ENCODE measurements at places on chromosomes 1 and 21.

DNA sequence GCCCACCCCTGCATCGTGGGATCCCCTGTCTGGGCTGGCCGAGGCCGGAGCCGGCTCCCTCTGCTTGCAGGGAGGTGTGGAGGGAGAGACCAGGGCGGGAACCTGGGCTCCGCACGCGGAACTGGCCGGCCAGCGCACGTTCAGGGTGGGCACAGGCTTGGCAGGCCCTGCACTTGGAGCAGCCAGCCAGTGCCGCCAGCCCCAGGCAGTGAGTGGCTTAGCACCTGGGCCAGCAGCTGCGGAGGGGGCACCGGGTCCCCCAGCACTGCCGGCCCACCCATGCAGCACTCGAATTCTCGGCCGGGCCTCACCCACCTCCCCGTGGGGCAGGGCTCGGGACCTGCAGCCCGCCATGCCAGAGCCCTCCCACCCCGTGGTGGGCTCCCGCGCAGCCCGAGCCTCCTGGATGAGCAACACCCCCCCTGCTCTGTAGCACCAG is 422.6 kb downstream of the AMY1C start:
- DNase-seq: no peak

- DNase-seq: peak; percentile 64
These were observed 367.6 kb upstream of the VAMP3 start for GRCh38 chr1:7403265-7404045.

DNA sequence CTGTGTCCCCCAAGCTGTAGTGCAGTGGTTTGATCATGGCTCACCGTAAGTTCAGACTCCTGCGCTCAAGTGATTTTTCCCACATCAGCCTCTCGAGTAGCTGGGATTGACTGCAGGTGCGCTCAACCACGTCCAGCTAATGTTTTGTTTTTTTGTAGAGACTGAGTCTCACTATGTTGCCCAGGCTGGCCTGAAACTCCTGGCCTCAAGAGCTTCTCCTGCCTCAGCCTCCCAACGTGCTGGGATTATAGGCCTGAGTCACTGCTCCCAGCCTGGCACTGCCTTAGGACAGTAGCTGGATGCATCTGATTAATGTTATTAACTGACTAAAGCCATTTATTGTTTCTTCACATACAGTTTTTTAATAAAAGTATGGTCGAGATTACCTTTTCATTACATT is 40.2 kb downstream of the RNF11 start:
- no peak for DNase-seq

- DNase-seq: peak; percentile 40
These were observed 131.5 kb downstream of the KCNJ6 start for GRCh38 chr21:37784591-37785318.

- no peak for DNase-seq
These were observed 27.5 kb downstream of the ARID1A start for GRCh38 chr1:26723013-26723991.

- DNase-seq: no peak
These were observed 26.4 kb downstream of the KCNA10 start for GRCh38 chr1:110492573-110492972.

GRCh38 chr1:59128239-59128736 is 168.6 kb upstream of the FGGY start:
- no peak for DNase-seq

GRCh38 chr1:94783342-94784189 is 36.6 kb upstream of the SLC44A3 start:
- no peak for DNase-seq

- DNase-seq: no peak
These were observed 29.8 kb downstream of the ZNF281 start for GRCh38 chr1:200379940-200380588.

DNA sequence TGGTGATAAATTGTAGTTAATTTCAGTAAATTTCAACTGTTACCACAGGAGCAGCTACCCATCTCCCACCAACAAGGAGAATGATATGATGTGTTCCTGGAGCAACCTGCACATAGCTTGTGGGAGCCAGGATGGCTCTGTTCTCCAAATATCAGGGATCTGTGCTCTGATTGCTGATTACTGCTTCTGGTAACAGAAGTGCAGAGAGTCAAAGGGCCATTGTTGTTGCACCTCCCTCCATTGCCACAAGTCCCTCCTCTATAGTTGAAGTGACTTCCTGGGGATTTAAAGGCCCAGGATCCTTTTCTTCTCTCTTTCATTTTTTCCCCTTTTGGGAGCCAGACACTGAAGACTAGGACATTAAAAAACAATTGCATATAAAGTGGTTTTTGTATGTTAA is 51.6 kb upstream of the HPDL start:
- DNase-seq: no peak

- DNase-seq: no peak
These were observed 5.0 kb upstream of the SNX27 start for GRCh38 chr1:151606857-151607256.

DNA sequence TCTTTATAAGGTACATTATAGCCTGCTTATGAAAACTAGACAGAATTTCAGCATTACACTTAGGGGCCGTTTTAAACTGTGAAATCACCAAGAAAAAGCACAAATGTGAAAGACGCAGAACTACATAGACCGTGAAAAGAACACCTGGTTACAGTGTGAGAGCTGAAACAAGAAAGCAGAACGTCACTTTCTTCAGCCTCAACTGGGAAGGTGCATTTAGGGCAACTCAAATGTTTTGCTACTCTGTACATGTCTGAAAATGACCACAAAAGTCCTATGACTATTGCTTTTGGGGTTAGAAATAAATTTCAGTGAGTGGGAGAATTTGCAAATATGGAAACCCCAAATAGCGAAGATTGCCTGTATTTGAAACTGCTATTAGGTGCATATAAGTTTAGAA is 268.7 kb downstream of the OLFM3 start:
- DNase-seq: no peak

GRCh38 chr1:119472080-119472818 is 34.8 kb upstream of the HSD3B1 start:
- no peak for DNase-seq

- DNase-seq: no peak
These were observed 82.9 kb downstream of the ITPKB start for GRCh38 chr1:226656201-226656600.

DNA sequence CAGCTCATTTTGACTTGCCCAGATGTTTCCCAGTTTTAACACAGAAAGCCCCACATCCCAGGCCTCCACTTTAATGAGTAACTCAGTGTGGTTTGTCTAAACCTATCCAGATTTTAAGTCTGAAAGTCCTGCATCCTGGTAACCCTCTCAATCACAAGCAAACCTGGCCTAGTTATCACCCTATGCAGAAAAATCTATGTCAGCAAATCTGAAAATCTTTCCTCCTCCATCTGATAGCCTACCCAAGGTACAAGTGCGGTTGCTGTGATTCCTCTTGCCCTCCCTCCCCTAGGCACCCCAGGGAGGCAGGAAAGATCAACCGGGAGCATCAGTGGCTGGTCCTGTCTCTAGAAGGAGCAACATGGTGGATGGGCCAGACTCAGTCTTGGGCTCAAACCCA is 163.7 kb downstream of the IGSF21 start:
- DNase-seq: no peak

DNA sequence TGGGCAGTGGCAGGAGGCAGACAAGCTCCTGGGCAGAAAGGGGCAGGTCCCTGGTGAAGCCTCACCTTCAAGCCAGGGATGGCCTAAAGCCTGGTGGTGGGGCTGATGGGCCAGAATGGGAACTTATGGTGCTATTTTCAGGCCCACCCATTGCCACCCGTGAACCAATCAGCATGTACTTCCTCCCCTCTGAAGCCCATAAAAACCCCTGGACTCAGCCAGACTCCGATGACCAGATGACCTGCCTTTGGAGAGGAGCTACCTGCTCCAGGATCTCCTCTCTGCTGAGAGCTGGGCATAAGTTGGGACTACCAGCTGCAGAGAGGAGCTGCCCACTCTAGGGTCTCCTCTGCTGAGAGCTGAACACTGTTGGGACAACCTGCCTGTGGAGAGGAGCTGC is 7.8 kb upstream of the BCL10 start:
- DNase-seq: no peak

DNA sequence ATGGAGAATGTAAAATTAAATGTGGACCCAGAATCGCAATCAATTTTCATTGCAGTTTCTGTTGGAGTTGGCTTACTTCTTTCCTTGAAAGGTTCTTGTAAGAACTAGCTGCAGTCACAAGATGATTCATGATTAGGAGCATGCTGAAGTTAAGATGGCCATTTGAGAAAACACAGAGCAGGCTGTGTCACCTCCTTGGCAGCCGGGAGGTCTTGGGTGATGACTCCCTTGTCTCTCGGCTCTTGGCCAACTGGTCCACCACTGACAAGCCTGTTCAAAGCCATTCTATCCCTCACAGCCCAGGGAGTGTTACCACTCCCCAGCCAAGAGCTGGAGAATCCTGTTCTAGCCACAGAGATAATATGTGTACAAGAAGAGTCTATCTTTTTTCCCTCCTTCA is 40.6 kb downstream of the OPTC start:
- DNase-seq: no peak

GRCh38 chr1:222786121-222786520 is 28.7 kb upstream of the DISP1 start:
- no peak for DNase-seq

- DNase-seq: peak; percentile 47
These were observed 296.0 kb downstream of the OMA1 start for GRCh38 chr1:58250587-58250948.

- DNase-seq: no peak
These were observed 21.9 kb upstream of the KIF14 start for GRCh38 chr1:200642481-200642880.

DNA sequence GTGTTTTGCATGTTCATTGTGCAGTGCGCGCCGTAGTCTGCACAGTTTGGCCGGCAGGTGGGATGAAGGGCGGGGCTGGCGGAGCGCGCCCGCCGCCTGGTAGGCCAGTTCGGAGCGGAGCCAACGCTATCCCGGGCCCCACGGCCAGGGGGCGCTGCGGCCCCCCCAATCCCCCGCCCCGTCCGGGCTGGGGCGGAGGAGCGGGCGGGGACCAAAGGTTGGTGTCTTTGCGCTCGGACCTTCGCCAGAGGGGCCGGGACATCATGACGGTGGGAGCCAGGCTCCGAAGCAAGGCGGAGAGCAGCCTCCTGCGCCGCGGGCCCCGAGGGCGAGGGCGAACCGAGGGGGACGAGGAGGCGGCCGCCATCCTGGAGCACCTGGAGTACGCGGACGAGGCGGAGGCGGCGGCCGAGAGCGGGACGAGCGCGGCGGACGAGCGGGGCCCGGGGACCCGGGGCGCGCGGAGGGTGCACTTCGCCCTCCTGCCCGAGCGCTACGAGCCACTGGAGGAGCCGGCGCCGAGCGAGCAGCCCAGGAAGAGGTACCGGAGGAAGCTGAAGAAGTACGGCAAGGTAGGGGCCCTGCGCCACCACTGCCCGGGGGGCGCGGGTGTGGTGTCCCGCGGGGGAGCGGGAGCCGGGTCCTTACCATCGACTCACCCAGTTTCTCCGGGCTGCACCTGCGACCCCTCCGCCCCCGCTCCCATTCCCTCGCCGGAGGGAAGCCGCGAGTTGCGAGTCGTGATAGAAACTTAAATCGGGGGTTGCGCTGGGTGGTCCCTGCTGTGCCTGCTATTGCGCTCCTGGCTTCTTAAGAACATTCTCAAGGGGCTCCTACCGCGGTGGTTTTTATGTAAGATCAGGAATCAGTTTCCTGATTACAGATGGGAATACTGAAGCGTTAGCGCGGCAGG is at the start of gene C1orf115:
TSS of gene C1orf115 (plus strand) at position 224 of the 913 bp plus-strand sequence. CDS start at position 264, 40 bp downstream.
- DNase-seq: no peak

- DNase-seq: no peak
These were observed 19.5 kb downstream of the TSPAN2 start for GRCh38 chr1:115069659-115070308.

DNA sequence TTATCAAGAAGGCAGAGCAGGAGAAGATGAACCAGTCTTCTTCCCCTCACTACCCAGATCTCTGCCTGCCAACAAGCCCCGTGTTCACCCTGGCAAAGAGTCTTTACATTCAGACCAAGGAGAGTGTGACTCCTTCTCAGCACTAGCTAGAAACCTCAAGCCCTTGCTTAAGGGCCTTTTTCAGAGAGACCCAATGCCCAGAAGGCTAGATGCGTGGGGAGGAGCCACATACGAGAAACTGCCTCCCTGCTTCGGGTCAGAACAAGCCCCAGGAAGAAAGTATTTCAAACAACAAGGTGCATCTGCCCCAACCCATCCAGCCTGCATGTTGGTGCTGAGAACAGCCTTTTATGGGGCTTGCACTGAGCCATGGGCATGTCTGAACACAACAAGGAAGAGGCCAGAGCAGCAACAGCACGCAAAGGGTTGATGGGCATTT is 152.7 kb upstream of the CAMK1G start:
- DNase-seq: no peak

- DNase-seq: no peak
These were observed 11.9 kb upstream of the EDN2 start for GRCh38 chr1:41496080-41497055.

Measured in vagina (tissue), 2 donors.